ENCODE measurements at places on chromosomes 1 and 21.

- no peak for DNase-seq
These were observed 96.5 kb downstream of the NME7 start for GRCh38 chr1:169271098-169271497.

- DNase-seq, result peak; percentile 67
These were observed 40.6 kb upstream of the CYP2J2 start for GRCh38 chr1:59967141-59967697.

GRCh38 chr1:23224739-23225648 is 7.7 kb upstream of the HTR1D start:
- peak; percentile 75 for DNase-seq

DNA sequence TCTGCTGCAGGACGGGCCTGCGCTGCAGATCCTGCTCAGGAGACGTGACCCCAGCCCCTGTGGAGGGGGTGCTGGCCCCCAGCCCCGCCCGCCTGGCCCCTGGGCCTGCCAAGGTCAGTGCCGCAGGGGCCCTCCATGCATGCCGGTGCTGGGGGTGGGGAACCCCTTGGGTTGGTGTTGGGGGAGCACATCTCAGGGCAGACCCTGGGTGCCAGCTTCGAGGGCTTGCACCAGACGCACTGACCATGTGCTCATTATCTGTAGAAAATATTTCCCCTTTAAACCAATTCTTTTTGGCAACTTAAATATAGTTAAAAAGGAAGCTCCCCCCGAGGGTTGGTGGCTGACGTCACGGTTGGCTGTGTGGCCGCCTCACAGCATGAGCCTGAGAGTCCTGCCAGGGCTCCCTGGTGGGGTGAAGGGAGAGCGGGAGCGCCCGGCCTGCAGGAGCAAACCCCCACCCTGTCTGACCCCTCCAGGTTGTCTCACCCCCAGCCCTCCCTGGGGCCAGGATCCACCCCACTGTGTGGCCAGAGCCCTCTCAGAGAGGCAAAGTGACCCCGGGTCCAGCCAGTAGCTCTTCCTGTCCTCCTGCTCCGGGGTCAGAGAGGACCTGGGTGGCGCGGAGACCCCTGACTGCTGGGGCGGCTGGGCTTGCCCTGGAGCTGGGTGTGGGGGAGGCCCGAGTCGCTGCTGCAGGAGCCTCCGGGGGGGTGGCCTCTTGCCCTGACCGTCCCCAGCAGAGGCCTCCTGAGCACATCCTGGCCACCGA is 5.3 kb upstream of the PFKL start:
- DNase-seq, result peak; percentile 37

- peak; percentile 52 for DNase-seq
These were observed 3.7 kb downstream of the TCHH start for GRCh38 chr1:152111515-152111968.

DNA sequence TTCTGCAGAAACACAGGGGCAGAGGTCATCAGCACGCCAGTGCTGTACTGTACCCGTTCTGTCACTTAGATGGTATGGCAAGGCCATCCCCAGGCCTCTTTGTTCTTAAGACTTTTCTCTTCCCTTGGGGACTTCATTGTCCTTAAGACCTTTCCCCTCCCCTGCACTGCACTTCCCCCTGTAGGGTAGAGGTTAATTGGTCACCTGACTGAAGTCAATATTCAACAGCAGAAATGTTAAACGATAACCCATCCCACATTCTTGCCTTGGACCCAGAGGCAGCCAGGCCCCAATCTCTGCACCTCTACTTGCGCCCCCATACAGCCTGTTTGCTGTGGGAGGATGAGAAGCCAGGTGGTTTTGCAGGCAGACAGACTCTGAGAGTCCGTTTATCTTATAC is 10.2 kb downstream of the PHGDH start:
- DNase-seq, result no peak

DNA sequence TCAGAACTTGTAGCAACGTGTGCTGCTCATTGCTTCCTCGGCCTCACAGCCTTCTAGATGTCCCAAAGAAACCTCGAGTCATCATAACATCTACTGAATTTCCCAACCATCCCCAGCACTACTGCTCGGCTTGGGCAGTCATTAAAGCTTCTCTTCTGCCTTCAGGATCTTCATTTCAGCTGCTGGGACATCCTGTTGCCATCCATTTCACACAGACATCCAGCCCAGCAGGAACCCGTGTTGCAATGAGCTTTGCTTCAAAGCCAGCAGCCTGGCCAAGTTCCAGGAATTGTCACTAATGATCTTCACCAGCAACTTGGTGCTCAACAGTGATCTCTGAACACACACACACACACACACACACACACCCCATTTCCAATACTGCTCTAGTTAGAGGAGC is 18.5 kb downstream of the WLS start:
- peak; percentile 76 for DNase-seq

GRCh38 chr1:177737456-177737855 is 232.4 kb downstream of the SEC16B start:
- no peak for DNase-seq

DNA sequence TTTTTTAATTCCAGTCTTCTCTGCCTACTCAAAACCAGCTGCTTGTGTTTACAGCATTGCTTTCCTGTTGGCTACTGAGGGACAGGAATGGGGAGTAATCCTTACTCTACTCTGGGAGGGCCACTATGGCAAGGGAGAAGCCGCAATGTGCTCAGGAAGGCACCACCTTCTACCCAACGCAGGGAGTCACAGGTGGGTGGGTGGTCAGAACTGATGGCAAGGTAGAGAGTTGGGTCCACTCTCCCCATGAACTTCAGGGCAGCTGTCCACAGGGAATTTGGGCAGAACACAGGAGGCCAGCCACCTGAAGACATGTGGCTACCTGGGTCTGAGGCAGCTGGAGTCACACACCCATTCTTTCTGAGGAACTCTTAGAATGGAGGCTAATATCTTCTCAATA is 40.5 kb upstream of the HMGB4 start:
- DNase-seq, result no peak

- DNase-seq, result no peak
These were observed 25.9 kb downstream of the COG2 start for GRCh38 chr1:230668227-230668626.

- no peak for DNase-seq
These were observed 45.0 kb upstream of the PDE9A start for GRCh38 chr21:42608446-42608845.

DNA sequence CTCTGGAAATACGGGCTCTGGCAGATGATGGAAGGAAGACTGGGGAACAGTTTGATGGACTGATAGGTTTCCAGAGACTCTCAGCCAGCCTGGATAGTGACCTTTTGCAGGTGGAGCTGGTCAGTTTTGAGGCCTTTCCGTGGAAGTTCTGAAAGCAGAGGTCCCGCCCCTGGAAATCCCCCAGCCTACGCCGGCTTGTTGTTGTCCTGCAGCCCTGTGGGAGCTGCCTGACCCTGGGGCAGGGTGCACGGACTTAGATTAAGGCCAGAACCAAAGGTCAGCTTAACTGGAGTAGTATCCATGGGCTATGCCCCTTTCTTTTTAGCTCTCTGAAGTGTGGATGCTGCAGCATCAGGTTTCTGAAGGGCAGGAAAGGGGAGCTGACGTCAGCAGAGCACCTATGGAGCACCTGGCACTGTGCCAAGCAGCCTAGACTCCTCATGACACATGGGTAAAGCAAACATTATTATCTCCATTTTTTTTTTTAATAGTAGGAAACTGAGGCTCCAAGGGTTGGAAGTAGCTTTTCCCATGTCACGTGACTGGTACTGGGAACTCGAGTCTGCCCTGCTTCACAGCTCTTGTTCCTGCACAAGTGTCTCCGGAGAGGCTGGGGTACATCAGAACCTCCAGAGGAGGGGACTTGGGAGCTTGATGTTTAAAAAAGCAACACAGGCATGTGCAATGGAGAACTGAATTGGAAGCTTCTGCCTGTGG is 38.5 kb downstream of the IER5 start:
- no peak for DNase-seq

DNA sequence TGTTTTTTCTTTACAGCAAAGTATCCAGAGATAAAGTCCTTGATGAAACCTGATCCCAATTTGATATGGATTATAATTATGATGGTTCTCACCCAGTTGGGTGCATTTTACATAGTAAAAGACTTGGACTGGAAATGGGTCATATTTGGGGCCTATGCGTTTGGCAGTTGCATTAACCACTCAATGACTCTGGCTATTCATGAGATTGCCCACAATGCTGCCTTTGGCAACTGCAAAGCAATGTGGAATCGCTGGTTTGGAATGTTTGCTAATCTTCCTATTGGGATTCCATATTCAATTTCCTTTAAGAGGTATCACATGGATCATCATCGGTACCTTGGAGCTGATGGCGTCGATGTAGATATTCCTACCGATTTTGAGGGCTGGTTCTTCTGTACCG is 6.5 kb downstream of the DEGS1 start:
- DNase-seq, result no peak

- no peak for DNase-seq
These were observed 19.7 kb downstream of the COG2 start for GRCh38 chr1:230661976-230662375.

DNA sequence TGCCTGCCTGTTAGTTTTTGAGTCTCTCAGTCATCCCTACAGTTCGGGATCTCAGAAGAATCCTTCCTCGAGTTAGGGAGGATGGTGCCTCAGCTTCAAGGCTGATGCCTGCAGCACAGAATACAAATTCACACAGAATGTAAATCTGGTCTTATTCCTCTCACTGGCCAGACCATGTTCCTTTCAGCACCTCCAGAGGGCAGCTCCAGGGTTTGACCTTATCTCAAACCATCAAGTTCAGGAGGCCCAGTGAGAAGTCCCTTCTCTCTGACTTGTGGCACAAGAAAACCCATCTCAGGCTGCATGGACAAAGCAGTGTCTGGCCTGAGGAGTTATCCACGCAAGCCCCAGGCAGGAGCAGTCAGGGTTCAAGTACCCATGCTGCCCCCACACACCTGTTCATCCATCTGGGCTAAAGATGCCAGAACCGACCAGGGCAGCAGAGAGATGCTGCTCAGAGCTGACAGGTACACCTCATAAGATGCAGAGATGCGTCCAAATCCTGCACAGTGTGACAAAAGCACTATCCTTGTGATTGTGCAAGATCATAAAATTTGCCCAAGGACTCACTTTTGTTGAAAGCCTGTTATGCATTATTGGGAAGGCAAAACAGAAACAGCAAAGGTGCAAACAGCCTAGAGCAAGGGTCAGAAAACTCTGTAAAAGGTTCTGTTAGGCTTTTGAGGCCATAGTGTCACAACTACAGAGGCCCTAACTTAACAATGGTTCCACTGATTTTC is 49.8 kb downstream of the BCAR3 start:
- no peak for DNase-seq

GRCh38 chr1:247401310-247402119 is 14.5 kb upstream of the NLRP3 start:
- no peak for DNase-seq

DNA sequence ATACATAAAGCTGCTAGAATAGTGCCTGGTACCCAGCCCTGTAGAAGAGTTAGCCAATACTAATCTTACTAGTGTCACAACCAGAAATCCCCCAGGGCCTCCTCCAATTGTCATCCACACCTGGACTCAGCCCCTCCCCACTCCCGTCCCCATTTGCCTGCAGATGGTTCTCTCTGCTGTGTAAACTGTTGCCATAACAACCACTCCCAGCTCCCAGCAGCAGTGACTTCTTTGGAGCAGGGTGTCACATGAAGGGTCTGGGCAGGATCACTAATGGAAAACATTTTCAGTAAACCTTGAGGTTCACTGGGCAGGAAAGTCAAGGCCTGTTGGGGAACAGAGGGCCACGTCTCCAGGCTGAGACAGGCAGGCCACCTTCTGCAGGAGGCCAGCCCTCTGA is 126.0 kb upstream of the IPO9 start:
- no peak for DNase-seq
